Uterus (tissue), 4 donors: ENCODE measurements at places on chromosomes 5 and 9. TPM values are rescaled to one million over a fixed set of nuclear protein-coding genes. Genes with fewer than 3 reads are reported as not detected.

DNA sequence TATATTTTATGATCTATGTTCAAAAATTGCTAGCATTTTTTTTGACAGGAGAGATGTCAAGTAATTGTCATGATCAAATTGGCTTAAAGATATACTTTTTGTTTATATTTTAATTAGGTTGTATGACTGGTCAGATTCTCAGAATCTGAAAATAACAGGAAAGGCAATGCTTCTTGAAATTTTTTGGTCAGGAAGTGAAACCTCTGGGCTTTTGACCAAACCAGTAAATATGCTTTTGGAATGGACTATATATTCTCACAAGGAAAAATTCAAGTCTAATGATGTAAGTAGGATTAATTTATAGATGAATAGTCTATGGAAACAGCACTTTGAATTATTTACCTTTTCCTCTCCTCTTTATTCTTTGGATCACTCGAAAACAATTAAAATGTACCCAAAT lies 52.3 kb downstream of the SLF1 start:
- no peak for DNase-seq

GRCh38 chr9:71664566-71664965 lies 103.7 kb downstream of the CEMIP2 start:
- DNase-seq: no peak

- DNase-seq: no peak
Measured at GRCh38 chr5:16891033-16891432, 45.1 kb downstream of the MYO10 start.

- no peak for DNase-seq
Measured at GRCh38 chr5:142422429-142422828, 97.6 kb upstream of the SPRY4 start.

- no peak for DNase-seq
Measured at GRCh38 chr5:68714810-68715209, 379.0 kb upstream of the SLC30A5 start.

DNA sequence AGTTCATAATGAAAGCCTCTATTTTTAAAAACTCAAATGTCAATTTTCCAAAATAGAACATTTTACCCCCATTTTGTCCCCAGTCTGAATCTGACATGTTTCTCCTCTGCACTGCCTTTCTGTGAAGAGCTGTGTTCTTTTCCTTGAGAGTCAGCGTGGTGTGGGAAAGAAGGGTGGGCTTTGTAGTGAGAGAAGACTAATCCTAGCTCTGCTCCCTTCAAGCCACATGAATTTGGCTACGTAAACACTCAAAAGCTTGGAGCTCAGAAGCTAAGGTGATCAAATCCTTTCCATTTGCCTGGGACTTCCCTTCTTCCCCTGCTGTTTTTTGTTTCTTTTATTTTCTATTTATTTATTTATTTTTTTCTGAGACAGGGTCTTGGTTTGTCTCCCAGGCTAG lies 598.5 kb downstream of the TLR4 start:
- DNase-seq: no peak

- no peak for DNase-seq
Measured at GRCh38 chr5:109706095-109706494, 16.4 kb downstream of the MAN2A1 start.

GRCh38 chr9:137488327-137488653 lies 29.2 kb upstream of the NSMF start:
- no peak for DNase-seq

- no peak for DNase-seq
Measured at GRCh38 chr5:58106754-58107410, 353.0 kb downstream of the PLK2 start.

GRCh38 chr5:39057734-39058133 lies 16.5 kb downstream of the RICTOR start:
- DNase-seq: no peak

GRCh38 chr5:172402531-172403188 lies 51.7 kb downstream of the SH3PXD2B start:
- DNase-seq: no peak

DNA sequence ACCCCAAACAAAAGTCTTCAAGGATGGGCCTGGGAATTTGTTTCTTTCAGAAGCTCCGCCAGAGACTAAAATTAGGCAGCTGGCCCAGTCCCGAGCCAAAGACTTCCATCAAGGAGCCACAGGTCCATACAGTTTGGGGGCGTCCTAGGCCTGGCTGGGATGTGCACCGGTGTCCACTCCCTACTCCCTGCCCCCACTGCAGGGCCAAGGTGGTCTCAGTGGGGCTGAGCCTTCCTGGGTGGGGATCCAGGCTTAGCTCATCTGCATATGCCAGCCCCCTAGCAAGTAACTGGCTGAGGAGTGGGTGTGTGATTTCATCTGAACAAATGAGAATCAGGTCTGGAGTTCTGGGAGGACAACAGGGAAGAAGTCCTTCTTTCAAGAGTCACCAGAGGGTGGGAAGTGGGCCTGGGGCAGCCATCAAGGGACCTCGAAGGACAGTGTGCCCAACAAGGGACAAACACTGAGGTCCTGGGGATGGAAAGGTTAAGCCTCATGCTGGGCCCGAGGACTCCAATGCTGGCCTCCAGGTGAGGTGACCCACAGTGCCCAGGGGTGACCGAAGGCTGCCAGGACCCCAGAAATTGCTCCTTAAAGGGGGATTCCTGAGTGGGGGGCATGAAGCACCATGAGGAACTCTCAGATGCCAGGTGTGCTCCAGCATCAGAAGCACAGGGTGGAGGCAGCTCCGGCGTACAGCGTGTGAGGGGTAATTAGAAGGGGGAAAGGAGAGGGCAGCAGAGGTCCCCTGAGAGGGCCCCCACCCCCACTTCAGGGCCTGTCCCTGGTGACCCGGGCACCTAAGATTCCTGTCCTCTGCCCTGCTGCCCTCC lies 91.3 kb downstream of the ZNF354C start:
- no peak for DNase-seq

GRCh38 chr5:115460472-115460871 lies 84.1 kb downstream of the FEM1C start:
- DNase-seq: no peak

- no peak for DNase-seq
Measured at GRCh38 chr5:168137265-168137664, 154.2 kb upstream of the WWC1 start.

DNA sequence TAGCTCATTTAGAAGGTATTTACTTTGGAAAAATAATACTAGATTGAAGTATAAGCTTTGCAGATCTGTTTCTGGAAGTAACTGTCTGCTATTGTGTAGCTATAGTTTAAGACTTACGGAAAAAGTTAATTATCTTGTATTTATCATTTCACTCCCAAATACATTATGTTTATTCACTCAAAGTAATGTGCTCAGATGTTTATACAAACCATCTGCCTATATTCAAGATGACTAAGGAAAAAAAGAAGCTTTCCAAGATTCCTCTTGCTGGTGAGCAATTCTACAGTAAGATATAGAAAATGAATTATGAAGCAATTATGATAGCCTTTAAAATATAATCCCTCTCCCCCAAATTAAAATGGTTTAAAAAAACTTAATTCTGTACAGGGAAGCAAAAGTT lies 137.9 kb downstream of the KIAA0825 start:
- no peak for DNase-seq

DNA sequence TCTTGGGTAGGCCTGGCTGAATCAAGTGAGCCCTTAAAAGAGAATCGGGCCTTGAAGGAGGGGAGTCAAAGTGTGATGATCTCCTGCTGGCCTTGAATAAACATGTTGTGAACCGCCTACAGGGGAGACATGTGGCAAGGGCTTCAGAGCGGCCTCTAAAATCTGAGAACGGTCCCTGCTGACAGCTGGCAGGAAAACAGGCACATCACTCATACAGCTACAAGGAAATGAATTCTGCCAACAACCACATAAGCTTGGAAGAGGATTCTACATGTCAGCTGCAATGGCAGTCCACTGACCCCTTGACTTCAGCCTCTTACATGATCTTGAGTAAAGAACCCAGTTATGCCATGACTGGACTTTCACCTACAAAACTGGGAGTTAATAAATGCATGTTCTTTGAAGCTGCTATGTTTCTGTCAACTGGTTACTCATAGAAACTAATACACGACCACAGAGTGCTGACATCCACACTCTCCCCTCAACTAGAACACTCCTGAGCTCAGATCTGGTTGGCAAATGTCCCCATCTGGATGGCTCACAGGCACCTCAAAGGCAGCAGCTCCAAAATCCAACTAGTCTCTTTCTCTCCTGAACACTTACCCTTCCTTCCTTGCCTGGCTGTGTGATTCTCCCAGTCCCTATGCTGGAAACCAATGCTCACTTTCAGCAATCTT lies 333.1 kb downstream of the ASTN2 start:
- no peak for DNase-seq

GRCh38 chr9:129305246-129305645 lies 127.2 kb upstream of the IER5L start:
- DNase-seq: no peak

C5orf58 gene
- total RNA-seq: not detected

GRM6 gene
- not detected for total RNA-seq

ASS1 gene
- total RNA-seq: 156 TPM

TMEM174 gene
- total RNA-seq: not detected

TLX3 gene
- not detected for total RNA-seq

IL5 gene
- not detected for total RNA-seq

GZMA gene
- total RNA-seq: 1.4 TPM

CMBL gene
- 15.5 TPM for total RNA-seq

QRFP gene
- total RNA-seq: not detected

MSX2 gene
- not detected for total RNA-seq

ECSCR gene
- 24.6 TPM for total RNA-seq

PAEP gene
- not detected for total RNA-seq

MED7 gene
- total RNA-seq: 3.8 TPM

AQP7 gene
- not detected for total RNA-seq
